ENCODE measurements at places on chromosomes 11 and 22.
A peak's percentile ranks its signal among the peaks of the same experiment; 100 is the strongest.

- peak; percentile 54 for DNase-seq
These were observed 77.8 kb downstream of the BUD13 start for GRCh38 chr11:116694815-116695590.

GRCh38 chr22:17606496-17606895 is 22.1 kb downstream of the ATP6V1E1 start:
- DNase-seq: no peak

- no peak for DNase-seq
These were observed 75.6 kb downstream of the CLPB start for GRCh38 chr11:72358466-72359405.

- DNase-seq: no peak
These were observed 66.5 kb downstream of the DBX1 start for GRCh38 chr11:20093775-20094174.

DNA sequence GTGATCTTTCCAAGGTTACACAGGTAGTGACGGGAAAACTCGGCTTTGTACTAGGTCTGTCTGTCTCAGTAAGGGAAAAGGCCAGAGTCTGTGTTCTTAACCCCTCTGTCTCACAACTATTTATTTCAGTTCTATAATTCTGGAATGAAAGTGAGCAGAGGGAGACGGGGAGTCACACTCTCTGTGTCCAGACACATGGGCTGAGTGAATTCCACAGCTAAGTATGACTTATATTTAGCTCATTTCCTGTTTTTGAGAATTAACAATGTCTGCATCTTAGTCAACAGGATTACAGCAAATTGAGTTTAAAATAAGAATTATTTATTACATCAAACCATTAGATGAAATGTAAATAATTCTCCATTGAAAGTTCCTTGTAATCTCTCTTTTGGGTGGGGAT is 62.5 kb upstream of the OR4B1 start:
- DNase-seq: no peak

DNA sequence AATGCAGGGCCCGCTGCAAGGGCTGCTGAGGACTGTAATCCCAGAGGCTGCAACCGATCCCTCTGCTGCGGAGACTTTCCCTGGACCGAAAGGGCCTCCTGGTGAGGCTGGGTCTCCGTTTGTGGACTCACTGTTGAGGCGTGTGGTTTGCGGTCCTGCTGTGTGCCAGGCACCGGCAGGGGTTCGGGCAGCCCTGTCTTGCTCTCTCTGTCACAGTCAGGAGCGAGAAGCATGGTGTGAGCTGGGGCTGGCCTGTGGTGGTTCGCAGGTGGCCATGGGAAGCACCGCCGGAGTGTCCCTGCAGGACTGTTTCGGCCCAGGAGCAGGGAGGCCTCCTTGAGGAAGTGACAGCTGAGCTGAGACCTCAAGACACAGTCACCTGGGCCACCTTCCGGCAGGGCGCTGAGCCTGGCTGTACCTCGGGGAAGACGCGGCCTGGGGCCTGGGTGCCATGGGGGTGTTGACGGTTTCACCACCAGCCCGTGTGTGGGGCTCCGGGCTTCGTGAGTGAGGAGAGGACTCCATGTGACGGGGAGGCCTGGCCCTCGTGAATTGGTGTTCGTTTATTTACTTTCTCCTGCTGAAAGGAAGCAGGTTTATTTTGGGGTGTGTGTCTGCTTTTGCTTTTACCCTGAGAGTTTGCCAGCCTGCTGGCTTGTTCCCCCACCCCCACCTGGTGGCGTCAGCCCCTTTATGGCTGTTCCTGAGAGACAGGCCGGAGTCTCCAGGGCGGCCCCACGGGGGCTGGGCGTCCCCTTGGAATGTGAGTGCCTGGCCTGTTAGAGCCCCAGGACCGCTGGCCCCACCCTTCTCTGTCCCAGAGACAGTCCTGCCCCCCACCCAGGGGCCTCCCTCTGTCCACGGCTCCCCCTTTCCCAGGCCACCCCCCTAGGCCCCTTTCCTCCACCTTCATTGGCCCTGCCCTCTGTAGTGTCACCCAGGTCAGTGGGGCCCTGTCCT is 122.5 kb downstream of the KCNQ1OT1 start:
- DNase-seq: peak; percentile 63

GRCh38 chr11:128420265-128420664 is 167.1 kb downstream of the ETS1 start:
- DNase-seq: no peak

- DNase-seq: peak; percentile 95
These were observed at the start of gene SBF2 for GRCh38 chr11:10293423-10294289. SBF2 (minus strand) TSS chr11:10294219; CDS start chr11:10294069, 150 bp downstream.

DNA sequence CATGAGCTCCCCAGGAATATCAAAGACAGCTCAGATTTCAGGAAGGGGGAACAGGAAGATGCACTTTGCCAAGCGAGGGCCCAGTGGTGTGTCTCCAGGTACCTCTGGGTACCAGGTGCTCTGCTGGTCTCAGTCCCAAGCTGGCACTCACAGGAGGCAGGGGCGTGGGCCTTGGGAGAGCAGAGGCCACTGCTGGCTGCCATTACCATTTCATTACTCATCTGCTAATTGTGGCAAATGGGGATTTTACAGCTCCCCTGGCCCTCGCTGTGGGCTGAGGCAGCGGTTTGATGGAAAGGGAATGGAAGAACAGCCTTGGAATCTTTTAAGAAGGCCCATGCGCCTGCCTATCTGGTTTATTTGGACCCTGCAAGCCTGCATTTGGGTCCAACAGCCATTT is 192.0 kb upstream of the NAV2 start:
- no peak for DNase-seq

Data from posterior vena cava (tissue), 2 donors.